Left lung (tissue), 14 donors: ENCODE measurements at places on chromosomes 3 and 15. TPM values are rescaled to one million over a fixed set of nuclear protein-coding genes. Genes with fewer than 3 reads are reported as not detected.

DNA sequence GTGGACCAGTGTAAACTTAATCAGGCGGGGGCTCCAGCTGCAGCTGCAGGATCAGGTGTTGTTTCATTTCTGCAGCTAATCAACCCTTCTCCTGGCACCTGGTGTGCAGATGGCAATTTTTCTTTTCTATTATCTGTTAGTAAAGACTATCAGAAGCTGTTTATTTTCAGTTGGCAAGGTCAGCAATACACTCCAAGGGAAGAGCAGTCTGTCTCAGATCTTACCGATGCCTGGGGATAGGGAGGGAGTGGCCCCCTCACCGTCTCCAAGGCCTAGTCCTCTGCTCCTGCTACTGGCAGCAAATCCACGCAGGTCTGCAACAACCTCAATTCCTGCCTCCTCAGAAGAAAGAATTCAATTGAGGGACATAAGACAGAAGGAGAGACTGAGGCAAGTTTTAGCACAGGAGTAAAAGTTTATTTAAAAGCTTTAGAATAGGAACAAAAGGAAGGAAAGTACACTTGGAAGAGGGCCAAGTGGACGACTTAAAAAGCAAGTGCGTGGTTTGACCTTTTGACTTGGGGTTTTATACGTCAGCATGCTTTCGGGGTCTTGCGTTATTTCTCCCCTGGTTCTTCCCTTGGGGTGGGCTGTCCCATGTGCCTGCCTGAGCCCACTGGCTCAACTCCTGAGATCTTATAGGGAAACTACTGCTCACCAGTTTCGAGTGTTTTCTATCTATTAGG lies 9.2 kb downstream of the CCRL2 start:
- no peak for DNase-seq

Gene TTLL13
- total RNA-seq: not detected

- no peak for DNase-seq
Measured at GRCh38 chr3:112718516-112718915, 77.6 kb upstream of the CCDC80 start.

GRCh38 chr3:170714562-170715535 lies 129.0 kb upstream of the SLC7A14 start:
- DNase-seq: no peak

DNA sequence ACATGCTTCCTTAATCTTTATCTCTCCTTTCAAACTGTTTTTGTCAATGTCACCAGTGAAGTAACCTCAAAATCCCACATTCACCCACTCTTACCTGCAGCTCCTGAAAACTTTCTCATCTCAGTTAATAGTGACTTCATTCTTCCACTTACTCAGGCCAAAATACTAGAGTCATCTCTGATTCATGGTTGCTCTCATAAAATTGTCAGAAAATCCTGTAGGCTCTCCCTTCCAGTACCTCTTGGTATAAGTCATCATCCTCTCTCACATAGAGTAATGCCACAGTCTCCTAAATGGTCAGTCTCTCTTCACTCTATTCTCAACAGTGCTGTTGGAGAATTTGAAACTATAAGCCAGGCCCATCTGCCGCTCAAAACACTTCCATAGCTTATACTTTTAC lies 34.9 kb upstream of the POU1F1 start:
- no peak for DNase-seq

DNA sequence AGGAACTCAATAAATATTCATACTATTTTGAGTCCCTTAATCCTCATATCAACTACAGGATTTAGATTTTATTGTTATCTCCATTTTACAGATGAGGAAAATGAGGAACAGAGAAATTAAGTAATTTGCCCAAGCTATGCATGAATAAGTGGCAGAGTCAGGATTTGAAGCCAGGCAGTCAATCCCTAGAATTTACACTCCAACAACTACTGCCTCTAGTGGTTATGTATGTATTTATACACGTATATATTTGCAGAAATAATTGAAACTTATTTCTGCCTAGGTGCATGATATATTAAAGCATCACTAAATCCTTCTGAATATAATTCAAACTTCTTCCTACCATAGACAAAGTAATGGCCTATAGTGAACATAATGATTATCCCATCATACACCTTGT lies 137.4 kb downstream of the SERPINI1 start:
- no peak for DNase-seq

Gene FETUB
- total RNA-seq: not detected

Gene ZNF774
- 5.4 TPM for total RNA-seq

GRCh38 chr3:5653426-5654143 lies 466.1 kb downstream of the EDEM1 start:
- DNase-seq: no peak

- no peak for DNase-seq
Measured at GRCh38 chr15:92880796-92881195, 19.3 kb upstream of the CHD2 start.

Gene MED12L
- total RNA-seq: 0.82 TPM
